Naive thymus-derived CD4-positive, alpha-beta T cell (primary cell): ENCODE measurements at places on chromosomes 6 and 20. TPM values are rescaled to one million over a fixed set of nuclear protein-coding genes. Genes with fewer than 3 reads are reported as not detected.
A peak's percentile ranks its signal among the peaks of the same experiment; 100 is the strongest.

DNA sequence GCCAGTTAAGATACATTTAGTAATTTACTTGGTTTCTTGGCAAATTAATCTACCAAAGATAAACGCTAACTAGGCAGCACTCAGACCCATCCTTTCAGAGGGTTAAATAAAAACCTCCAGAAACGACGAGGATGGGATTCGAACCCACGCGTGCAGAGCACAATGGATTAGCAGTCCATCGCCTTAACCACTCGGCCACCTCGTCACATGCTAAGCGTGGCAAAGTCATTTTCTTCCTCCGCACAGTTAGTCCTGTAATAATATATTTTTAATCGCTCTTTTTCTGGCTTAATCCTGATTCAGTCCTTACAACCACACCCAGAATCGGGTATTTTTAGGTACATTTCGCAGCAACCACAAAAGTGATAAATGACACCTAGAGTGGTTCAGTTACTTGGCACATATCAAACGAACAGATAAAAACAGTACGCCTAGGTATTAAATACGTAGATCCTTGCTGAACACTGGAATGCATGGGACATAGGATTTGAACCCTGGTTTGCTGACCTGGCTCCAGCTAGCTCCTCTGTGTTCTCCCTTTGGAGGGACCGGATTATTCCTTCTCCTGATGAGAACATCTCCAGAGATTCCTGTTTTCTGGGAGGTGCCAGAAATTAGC, 71.6 kb downstream of the GPX5 start:
- H3K4me1 ChIP-seq = no peaks in the 10 kb centered on the region
- H3K27me3 ChIP-seq = peaks cover 7% of the 10 kb centered on the region
- H3K4me3 ChIP-seq = no peak overlapping the region
- no peaks in the 10 kb centered on the region for H3K36me3 ChIP-seq
- no peak for DNase-seq
- no peak overlapping the region for H3K27ac ChIP-seq

- no peak overlapping the region for H3K4me3 ChIP-seq
- no peak for DNase-seq
- H3K36me3 ChIP-seq = no peaks in the 10 kb centered on the region
- H3K27me3 ChIP-seq = no peaks in the 10 kb centered on the region
- no peaks in the 10 kb centered on the region for H3K4me1 ChIP-seq
- H3K27ac ChIP-seq = no peak overlapping the region
Measured at GRCh38 chr20:10731190-10731965, 57.6 kb upstream of the JAG1 start.

GRCh38 chr6:143842461-143842901, 657 bp upstream of the LTV1 start:
- peak overlapping the region; percentile 99 for H3K4me3 ChIP-seq
- H3K27ac ChIP-seq = peak overlapping the region; percentile 92
- DNase-seq = no peak
- H3K27me3 ChIP-seq = no peaks in the 10 kb centered on the region

DNA sequence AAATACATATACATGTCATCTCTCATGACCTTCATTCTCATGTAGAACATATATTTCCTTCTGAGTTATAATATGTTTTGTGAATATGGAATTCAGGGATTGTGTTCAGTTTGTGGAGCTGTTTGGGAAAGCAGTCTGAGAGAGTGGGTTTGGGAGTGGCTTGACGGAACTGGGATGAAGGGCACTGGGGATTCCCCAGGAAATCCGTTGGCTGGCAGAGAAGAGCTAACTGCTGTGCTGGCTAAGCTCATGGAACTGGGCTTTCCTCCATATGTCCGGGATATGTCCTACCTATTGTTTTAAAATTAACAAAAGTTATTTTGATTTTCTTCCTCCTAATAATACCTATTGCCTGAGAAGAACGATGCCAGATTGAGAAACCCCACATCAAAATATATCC, 359.5 kb upstream of the FLRT3 start:
- H3K4me1 ChIP-seq = no peaks in the 10 kb centered on the region
- H3K4me3 ChIP-seq = no peak overlapping the region
- no peak for DNase-seq
- no peak overlapping the region for H3K27ac ChIP-seq

- no peak overlapping the region for H3K4me3 ChIP-seq
- no peak overlapping the region for H3K27ac ChIP-seq
- no peaks in the 10 kb centered on the region for H3K27me3 ChIP-seq
- H3K4me1 ChIP-seq = no peaks in the 10 kb centered on the region
Measured at GRCh38 chr6:20790032-20790791, 256.0 kb downstream of the CDKAL1 start.

- H3K27me3 ChIP-seq = no peaks in the 10 kb centered on the region
- H3K27ac ChIP-seq = no peak overlapping the region
- H3K4me1 ChIP-seq = no peaks in the 10 kb centered on the region
- H3K4me3 ChIP-seq = no peak overlapping the region
- DNase-seq = no peak
Measured at GRCh38 chr6:56657354-56657753, 14.7 kb upstream of the DST start.

Gene GNMT
- total RNA-seq = 2.6 TPM
